Stimulated activated CD4-positive, alpha-beta T cell treated with anti-CD3 and anti-CD28 coated beads, Interleukin-15, amount 100 ng/mL, for 48 hours (primary cell): ENCODE measurements at places on chromosomes 16 and 17.

- DNase-seq = no peak
These were observed 17.0 kb downstream of the VAT1L start for GRCh38 chr16:77805398-77805797.

DNA sequence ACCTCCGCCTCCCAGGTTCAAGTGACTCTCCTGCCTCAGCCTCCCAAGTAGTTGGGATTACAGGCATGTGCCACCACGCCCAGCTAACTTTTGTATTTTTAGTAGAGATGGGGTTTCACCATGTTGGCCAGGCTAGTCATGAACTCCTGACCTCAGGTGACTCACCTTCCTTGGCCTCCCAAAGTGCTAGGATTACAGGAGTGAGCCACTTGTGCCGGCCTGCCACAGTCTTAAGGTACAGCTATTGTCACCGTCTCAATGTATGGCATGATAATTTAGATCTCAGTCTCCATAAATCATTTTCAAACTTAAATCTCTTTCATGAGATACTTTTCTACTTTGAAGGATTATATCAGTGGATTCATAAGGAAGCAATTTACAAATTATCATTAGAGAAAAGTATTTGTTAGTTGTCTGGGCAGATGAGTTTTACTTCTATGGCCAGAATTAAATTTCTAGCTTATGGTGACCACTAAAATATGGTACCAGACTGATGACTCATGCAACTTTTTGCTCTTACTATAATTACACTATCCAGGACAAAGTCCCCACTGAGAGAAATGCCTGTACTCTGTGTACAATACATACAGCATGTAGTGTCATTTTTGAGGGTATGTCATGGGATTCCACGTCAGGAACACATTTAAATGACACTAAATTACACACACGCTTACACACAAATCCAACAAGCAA, 1230.3 kb upstream of the GOT2 start:
- no peak for DNase-seq

DNA sequence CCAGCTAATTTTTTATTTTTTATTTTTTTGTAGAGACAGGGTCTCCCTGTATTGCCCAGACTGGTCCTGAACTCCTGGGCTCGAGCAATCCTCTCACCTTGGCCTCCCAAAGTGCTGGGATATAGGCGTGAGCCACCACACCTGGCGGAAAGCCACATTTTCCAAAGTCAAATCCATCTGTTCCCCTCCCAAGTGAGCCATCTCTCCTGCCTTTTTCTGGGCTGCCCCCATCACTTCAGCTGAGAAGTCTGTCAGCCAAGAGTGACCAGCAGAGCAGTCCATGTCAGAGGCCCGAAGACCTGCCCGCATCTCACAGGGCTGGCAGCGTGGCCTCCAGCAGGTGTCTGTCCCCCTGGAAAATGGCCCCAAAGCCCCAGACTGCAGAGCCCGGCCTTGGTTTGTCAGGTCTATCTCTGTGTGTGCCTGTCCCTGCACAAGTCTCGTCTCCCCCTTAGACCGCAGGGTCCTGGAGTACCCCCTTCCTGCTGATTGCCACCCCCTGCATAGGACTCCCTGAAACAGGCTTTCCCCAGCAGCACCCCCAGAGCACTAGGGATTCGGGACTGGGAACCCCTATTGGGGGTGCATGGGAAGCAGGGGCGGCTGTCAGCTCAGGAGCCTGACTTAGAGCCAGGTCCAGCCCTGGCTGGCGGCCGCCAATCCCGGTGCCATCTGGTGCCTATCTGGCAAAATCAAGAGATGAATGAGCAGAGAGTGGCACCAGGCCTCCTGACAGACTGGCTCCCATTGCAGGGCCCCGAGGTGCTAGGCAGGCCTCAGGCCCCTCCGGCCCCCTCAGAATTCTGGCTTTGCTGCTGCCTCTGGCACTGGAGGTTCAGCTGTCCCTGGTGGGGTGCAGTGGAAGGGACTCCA, 7.8 kb downstream of the TTYH2 start:
- no peak for DNase-seq

DNA sequence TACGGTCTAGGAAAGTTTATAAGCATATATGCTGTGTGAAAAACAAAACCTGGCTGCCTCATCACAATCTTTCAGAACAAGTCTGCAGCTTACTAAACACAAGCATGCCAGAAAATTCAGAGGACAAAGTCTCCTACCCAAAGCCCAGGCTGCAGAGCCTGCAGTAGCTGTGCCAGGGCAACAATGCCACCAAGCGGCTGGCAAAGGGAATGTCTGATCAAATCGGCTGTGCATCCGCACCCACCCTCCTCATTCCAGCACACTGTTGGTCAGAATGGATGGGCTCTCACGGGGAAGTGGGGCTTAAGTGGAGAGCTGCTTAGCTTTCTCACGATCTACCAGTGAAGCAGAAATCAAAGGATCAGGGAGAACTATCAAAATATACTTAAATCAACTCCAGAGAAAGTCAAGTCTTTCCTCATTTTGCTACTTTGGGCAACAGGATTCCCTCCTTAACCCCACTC, 73.5 kb downstream of the CYTH1 start:
- DNase-seq = peak; percentile 51

DNA sequence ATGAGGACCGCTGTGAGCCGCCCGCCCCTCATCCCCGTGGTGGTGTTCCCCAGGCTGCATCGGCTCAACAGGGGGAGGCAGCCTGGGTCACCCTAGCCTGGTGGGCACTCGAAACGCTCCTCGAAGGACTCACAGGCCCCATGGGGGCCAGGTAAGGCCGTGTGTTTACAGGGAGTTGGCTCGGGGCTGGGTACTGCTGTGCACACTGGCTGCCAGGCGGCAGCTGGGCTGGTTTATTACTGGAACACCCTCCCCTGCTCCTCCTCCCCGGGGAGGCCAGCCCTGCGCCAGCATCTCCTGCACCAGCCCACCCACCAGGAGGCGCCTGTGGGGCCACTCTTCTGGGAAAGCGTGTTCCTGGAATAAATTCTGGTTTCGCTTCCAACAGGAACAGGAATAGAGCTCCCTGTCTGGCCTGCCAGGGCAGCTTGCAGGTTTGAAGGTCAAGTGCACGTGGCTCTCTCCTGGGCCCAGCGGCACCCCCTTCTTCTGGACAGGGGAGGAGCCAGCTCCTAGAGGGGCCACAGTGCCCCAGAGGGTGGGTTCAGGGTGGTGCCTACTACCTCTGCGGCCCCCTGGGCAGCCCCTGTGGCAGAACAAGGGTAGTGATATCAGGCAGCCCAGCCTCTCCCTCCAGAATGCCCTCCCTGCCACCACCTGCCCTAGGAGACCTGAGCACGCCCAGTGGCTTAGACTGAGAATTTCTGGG, 11.3 kb downstream of the MCRIP1 start:
- no peak for DNase-seq

DNA sequence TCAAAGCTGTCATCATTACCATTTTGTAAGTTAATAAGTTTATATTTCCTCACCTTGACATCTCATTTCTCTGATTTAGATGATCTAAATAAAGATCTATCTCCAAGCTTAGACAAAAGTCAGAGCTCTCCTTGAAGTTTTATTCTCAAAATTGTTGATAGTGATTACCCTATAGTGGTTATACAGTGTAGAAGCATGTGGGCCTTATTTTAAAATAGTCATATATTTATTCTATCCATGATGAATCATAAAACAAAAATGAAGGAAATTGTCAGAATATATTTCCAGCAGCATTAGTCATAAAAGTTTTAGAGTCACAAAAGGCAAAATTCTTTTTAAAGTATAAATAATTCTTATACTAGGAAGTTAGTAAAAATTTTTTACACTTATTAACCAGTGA, 49.0 kb downstream of the RHOT1 start:
- no peak for DNase-seq

DNA sequence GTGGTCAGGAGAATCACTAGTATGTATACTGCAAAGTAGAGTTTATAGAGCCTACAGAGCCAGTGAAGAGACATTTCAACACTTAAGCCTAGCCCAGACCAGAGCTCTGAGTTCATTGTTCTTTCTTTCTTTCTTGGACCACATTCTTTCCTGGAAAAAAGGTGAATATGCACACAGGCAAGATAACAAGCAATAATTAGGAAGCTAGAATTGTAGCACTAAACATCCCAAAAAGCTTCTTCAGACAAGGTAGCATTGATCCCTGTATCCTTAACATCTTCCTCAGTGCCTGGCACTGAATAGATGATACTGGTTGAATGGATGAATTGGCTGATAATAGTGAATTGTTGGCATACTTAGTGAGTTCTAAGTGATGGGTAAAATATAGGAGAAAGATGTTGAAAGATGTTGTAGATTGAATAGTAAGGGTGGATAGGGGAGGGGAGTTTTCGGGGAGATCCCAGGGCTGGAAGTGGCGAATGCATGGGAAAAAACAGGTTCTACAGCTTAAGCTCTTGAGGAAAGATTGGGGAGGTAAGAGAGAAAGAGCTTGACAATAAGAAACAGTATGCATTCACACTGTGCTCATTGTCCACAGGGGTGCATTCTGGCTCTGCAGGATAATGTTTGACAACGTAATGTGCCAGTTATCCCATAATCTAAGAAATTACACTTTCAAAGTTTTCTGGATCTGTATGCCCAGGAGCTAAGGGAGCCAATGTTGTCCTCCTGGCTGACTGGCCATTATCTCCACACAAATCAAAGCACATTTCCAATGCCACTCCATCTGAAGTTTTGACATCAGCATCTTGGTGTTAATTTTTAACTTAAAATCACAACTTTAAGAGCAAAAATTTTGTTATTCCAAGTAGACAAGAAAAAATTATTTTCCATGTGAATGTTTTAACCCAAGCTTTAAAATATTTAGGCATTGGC, 35.6 kb downstream of the TUBD1 start:
- no peak for DNase-seq

GRCh38 chr16:56101480-56101879, 89.8 kb upstream of the GNAO1 start:
- DNase-seq = no peak

DNA sequence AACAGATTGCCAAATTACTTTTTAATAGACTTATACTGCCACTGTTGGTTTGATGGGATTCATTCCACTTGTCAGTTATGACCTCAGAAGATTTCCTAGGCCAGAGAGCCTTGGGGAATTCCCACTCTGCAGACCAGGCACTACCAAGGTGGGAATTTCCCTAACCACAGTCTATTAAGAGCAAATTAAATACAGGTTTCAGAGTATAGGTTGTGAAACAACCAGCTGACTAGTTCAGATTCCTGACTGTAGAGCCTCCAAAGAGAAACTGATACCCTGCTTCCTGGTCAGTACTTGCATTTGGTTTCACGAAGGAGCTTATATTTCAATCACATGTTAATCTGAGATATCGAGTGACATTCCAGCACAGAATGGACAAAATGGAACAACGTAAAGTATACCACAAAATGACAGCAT, 186.5 kb downstream of the STX8 start:
- DNase-seq = no peak

GRCh38 chr16:53962041-53962440, 258.1 kb downstream of the FTO start:
- no peak for DNase-seq

GRCh38 chr17:68384471-68384870, 72.8 kb downstream of the WIPI1 start:
- no peak for DNase-seq

DNA sequence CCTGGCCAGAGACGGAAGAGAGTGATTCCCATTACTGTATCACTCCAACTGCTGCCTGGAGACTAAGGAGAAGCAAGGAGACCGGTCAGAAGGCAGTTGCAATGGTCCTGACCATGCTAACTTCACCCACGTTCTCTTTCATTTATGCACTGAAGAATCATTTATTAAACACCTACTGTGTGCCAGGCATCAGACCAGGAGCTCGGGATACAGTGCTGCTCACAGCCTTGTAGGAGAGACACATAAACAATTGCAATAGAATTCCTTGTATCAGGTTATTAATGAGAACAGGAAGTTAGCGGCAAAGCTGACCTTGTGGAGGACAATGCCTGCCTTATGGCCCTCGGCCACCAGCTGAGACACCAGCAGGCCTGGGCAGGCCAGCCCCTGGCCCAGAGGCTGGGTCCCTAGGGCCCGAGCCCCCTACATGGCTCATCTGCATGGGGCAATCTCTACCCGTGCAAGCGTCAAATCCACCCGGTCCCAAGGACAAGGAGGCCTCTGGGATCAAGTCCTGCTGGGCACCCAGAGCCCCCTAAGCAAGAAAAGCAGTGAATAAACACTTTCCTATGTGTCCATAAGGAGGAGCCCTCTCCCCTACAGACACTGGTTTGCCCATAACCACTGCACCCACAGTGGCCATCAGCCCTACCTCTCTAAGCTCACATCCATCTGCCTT, 8.6 kb upstream of the ENPP7 start:
- no peak for DNase-seq

DNA sequence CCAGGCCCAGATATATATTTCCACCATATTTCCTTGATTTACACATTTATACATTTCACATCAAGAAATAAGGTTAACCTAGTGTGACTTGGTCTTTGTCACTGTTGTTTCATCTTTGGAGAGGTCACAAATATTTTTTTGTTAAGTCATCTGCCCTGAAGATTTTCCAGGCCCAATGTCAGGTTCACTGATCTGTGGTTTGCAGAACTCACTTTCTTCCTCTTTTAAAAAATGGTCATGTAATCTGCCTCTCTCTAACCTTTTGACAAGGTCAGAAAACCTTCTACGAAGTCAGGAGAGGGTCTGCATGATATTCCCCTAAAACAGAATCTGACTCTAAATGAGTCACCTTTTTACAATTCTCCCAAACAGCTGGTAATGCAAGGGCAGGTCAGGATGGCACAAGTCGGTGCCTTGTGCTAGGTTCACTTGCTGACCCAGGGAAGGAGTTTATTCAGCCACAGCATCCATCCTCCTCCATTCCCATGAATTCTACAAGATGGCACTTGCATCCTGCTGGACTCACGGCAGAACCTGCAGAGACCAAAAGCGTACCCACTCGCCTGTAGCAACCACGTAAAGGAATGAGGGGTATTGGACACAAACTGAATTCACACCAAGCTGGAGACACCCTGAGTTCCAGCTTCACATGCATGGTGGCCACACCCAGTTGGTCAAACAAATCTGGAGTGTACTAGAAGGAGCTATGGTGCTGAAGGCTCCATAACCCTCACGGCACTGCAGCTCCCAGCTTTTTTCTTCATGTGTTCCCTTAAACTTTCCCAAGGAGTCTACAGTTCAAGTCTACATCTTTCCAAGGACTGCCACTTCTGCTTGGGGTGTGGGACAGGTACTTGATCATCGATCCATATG, 1.6 kb upstream of the KIAA0513 start:
- no peak for DNase-seq

DNA sequence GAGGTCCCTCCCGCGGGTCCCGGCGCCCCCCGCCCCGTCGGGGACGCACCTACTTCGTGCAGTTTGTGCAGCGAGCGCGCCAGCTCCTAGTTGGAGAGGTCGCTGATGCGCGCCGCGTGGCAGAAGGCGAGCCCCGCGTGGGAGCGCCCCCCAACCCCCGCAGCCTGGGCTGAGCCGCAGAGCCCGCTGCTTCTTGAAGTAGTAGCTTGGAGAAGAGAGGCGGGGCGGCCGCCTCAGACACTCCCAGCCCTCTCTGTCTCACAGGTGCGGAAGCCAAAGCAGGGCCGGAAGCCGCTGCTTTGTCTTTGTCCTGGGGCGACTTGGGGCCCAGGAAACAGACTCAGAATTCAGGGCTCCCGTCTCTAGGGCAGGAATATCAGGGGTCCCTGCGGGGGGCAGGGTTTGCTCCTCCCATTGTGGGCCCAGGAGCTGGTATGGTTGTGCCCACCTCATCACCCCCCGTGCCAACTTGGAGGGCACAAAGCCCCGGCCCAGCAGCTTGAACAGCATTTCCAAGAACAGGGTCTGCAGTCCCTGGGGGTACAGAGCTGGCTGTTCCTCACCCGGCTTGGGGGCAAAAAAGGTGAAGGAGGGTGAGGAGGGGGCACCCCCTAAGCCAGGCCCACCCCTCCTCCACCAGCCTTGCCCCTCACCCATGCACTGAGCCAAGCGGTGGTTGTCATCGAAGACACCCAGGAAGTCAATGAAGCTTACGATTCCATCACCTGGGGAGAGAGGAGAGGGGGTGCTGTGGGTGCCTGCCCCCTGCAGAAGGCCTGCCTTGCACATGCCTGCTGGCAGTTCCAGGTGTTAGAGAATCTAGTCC, 13.5 kb downstream of the SPATA32 start:
- peak; percentile 73 for DNase-seq
